Activated naive CD4-positive, alpha-beta T cell treated with anti-CD3 and anti-CD28 coated beads for 36 hours (primary cell): ENCODE measurements at places on chromosomes 7 and 10.

DNA sequence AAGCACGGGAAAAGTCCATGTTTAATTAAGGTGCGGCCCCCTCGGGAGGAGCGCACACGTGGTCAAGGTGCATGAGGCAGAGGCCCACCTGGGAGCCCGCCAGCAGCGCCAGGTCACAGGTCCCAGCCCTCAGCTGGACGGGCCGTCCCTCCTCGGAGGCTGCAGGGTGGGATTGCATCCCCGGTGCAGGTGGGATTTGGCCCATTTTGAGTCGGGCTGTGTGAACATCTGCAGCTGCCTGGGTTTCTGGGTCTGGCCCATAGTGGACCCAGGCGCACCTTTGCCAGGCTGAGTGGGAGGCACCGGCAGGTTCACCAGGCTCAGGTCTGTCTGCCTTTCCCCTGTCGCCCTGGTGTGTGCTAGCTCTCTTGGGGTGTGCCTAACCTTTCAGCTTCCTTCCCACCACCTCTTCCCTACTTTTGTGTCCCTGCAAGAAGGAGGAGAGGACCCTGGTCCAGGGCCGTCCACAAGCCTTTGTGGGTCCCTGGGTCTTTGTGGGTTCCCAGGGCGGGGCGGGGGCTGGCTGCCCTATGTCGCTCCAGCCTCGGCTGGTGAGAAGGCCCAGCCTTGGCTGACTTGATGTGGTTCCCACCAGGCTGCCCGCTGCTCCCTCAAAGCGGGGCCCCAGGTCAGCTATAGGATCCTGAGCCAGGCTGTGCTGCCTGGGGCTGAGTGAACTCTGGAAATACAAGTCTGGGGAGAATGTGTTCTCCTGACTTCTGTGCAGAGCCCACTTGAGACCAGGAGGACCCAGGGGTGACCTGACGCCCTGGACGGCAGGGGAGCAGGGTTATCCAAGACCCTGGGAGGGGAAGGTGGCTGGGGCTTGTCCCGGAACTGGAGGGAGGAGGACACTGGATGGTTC is 186.7 kb upstream of the SHH start:
- DNase-seq: no peak

DNA sequence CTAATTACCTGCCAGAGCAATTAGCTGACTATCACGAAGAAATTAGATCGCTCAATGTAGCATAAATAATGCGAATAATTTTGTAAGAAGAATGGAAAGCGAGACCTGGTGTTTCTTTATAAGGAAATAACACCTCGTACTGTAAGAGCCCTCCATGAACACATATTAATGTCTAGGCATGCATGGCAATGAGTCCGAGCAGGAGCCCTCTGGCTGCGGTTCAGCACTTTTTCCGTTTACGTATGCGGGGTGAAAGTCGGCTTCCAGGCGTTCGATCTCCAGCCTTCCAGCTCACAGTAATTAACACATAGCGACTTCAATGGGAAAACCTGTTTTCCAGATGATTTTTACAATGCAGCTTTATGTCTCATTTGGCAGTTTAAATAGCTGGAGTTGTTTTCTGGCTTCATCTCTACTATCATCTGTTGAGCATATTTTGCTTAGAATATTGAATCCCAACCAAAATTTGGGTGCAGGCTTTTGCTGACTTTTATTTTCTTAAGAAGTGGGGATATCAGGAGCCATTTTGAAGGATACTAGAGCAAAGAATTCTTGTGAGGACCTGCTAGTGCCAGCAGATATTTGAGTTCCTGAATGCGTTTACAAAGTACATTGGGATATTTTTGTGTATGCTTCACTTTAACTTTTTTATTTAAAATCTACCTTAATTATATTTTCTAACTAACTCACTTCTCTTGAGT is 7.2 kb upstream of the SP8 start:
- DNase-seq: no peak

- DNase-seq: no peak
These were observed 171.4 kb downstream of the ZNF248 start for GRCh38 chr10:37685741-37686683.

- DNase-seq: no peak
These were observed 2.3 kb upstream of the HOXA13 start for GRCh38 chr7:27202018-27202861.

- DNase-seq: no peak
These were observed 63.8 kb downstream of the HBP1 start for GRCh38 chr7:107232568-107233090.

- no peak for DNase-seq
These were observed 49.1 kb downstream of the EBF3 start for GRCh38 chr10:129914960-129915359.

DNA sequence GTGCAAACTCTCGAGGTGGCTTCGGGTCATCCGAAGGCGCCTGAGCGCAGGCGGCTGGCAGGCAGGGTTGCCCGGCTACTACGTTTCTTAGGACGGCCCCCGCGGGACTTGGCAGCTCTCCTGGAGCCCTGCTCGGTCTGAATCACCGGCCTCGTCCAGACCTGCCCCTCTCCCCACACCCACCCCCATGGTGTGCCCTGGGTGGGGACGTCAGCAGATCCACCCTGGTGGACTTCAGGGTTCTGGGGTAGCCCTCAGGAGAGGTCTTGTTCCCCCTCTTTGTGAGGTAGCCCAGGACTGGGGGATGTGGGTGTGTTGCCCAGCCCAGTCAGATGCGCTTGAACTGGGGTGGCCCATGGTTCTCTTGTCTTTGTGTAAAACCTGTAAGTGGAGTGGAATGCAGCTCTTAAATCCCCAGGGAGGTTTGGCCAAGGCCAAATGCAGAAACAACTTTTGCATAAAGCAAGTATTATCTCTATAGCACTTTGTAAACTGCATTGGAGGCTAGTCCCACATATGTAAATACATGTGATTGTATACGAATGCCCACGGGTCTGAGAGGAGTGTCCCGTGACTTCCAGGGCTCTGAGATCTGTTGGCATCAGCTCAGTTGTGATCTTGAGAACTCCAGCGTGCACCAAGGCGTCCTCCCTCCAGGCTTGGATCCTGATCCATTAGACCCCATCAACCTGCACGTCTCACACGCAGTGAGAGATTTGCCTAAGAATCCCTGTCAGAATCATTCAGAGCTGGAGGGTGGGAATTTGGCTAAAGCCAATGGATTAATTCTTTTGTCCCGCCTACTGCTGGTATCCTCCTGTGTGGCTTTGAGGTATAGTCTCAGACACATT is 1.8 kb downstream of the PFKFB3 start:
- no peak for DNase-seq

GRCh38 chr10:92690211-92690914 is 608 bp downstream of the HHEX start:
- peak; percentile 74 for DNase-seq

DNA sequence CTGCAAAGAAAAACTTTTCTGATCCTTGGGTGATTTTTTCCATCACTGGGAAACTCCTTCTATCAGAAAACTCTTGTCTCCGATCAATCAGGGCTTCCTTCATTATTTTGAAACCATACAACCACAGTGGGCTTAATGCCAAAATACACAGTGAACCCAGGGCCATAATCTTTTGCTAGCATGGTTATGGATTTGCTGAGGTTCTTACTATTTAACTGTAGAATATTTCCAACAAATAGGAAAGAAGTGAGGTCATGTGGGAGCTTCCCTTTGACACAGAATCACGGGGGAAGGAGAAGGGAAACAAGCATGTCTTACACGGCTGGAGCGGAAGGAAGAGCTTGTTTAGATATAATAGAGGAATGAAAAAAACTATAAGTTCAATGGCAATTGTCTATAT is 1241.7 kb downstream of the REEP3 start:
- DNase-seq: no peak

DNA sequence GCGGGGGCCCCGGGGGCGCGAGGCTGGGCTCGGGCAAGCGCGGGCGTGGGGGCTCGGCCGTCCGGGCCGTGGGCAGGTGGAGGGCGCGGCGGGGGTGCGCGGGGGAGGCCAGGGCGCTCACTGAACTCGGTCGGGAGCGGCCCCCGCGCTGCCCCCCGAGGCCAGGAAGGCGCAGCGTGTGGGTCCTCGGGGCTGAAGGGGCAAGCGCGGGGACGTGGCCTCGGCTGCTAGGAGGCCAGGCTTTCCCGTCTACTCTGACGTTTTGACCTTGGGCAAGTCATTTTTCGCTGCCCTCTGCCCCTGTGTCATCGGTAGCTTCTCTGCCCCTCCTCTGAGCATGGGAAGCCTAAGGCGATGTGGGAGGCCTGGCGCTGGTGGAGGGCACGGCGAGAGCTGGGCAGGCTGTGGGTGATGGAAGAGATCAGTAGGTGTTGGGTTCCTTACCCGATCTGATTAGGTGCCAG is 441 bp downstream of the FBH1 start:
- DNase-seq: peak; percentile 48

DNA sequence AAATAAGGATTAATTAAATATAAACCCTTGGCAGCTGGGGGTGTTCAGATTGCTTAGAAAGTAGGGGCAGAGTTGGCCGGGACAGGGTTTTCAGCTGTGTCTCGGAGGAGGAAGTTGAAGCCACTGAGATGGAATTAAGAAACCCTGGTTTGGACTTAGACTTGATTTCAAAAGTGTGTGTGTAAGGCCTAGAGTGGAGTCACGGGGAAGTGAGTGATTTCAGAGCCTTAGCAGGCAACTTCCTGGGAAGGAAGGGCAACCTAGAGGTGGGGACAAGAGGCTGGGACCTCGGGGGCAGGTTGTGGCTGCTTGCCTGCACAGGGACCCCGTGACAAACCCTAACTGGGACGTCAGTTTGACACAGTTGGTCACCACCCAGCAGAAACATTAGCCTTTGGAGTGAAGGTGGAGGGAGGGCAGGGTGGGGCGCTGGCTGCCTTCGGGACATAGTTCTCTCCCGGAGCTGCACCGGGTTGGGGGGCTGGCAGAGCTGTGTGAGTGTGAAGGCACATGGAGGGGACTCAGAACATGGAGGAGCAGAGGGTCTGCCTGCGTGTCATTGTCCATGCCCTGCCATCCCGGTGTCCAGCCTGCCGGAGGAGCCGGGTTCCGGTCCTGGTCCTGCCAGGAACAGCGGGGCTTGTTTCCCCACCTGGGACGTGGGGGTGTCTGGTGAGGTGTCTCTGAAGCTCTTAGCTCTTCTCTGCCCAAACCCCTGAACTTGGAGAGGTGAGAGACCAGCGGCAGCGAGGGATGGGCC is 1.8 kb downstream of the BRI3 start:
- no peak for DNase-seq

- DNase-seq: no peak
These were observed 7.9 kb downstream of the NXPH1 start for GRCh38 chr7:8441106-8441965.

- no peak for DNase-seq
These were observed 122.5 kb upstream of the PITRM1 start for GRCh38 chr10:3294919-3295581.

DNA sequence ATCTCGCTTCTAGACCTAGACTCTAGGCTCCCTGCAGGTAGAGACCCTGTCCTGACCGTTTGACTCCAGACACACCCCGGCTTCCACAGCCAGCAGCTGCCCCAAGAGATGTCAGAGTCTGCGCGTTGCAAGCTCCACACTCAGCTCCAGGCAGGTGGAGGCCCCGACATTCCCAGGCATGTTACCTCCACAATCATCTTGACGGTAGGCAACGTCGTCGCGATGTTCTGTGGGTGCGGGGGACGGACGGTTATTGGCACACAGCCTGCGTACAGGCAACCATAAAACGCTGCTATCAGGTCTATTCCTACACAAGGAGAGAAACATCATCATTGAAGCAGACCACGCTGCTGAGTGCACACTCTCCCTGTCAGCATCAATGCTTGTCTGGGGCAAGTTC is 213.2 kb downstream of the ZMYND11 start:
- no peak for DNase-seq

DNA sequence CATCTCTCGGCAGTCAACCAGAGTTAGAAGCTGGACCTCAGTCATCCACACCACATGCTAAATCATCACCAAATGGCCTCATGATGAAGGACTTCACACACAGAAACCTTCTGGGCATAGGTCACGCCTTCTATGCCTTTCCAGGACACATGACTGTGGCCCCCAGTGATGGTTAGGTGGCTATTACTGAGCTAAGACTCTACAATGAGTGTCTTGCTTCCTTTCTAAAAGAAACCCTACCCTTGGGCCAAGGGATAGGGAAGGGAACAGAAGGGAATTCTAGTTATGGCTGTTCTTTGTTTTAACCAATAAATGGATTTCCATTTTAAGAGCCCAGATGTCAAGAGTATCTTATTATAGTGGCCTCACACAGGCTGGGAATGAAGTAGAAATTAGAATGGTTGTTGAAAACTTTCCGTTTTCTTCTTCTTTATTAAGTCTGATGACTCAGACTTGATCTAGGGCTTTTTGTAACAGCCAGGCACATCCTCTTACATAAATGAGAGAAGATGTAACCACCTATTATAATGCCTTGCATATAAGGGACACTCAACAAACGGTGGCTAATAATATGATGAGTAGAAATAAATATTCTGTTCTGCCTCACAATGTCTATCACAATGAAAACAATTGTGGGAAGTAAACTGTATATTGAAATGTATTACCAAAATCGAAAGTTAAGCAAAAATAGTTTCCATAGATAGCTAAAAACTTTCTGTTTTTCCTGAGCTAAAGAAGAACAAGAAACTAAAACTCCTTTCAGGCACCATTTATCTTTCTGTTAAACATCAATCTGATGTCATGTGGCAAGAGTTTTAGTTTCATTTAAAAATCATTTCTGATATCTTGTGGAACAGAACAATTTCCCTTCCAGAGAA is 62.5 kb upstream of the TOMM7 start:
- DNase-seq: peak; percentile 40

DNA sequence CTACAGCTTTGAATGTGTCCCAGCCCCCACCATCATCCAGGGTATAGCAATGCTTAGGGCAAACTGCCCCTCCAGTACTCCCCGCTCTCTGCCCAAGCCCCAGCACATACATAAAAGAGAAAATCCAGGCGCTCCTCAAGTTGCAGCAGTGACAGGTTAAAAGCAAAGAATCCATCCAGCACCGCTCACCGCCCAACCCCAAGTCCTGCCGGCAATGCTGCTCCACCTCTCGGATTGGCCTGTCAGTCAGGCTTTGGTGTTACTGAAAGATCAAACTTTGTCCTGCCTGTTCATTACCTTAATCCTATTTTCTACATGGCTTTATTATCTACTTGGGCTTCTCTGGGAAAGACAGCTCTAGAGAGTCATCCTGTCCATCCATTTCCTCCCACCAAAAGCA is 31.9 kb downstream of the DPCD start:
- no peak for DNase-seq

GRCh38 chr7:38801786-38802185 is 107.2 kb downstream of the VPS41 start:
- no peak for DNase-seq

- DNase-seq: no peak
These were observed 271.0 kb downstream of the MTERF1 start for GRCh38 chr7:91609525-91609924.
